Left ventricle myocardium superior (tissue), 1 donor: ENCODE measurements at places on chromosomes 2 and 18. TPM values are rescaled to one million over a fixed set of nuclear protein-coding genes. Genes with fewer than 3 reads are reported as not detected.

DNA sequence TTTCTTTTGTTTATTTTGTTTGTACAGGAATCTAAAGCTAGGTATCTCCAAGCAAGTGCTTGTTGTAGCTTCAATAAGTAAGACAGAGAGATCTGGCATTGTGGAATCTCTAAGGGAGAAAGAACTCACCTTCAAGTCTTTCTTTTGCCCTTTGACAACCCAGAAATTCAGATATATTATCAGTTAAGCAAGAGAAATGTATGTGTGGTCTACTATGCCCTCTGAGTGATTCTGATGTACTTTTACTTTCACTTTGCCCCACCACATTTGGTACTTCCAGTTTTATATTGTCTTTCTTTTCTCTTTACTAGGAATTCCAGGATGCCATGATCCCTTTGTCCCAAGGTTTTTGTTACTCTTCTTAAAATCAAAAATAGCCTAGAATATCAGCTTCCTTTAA lies 259.6 kb upstream of the PIK3C3 start:
- no peak for DNase-seq

DNA sequence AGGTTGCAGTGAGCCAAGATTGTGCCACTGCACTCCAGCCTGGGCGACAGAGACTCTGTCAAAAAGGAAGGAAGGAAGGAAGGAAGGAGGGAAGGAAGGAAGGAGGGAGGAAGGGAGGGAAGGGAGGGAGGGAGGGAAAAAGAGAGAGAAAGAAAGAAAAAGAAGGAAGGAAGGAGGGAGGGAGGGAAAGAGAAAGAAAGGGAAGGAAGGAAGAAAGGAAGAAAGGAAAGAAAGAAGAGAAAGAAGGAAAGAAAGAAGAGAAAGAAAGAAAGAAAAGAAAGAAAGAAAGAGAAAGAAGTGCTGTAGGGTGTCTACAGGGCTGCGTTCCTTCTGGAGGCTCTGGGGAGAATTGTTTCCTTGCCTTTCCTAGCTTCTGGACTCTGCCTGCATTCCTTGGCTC lies 22.5 kb upstream of the RAB11FIP5 start:
- no peak for DNase-seq

- DNase-seq = no peak
These were observed 46.9 kb upstream of the SPATS2L start for GRCh38 chr2:200259577-200259957.

GRCh38 chr2:187009483-187010239 lies 160.7 kb upstream of the ZSWIM2 start:
- no peak for DNase-seq

DNA sequence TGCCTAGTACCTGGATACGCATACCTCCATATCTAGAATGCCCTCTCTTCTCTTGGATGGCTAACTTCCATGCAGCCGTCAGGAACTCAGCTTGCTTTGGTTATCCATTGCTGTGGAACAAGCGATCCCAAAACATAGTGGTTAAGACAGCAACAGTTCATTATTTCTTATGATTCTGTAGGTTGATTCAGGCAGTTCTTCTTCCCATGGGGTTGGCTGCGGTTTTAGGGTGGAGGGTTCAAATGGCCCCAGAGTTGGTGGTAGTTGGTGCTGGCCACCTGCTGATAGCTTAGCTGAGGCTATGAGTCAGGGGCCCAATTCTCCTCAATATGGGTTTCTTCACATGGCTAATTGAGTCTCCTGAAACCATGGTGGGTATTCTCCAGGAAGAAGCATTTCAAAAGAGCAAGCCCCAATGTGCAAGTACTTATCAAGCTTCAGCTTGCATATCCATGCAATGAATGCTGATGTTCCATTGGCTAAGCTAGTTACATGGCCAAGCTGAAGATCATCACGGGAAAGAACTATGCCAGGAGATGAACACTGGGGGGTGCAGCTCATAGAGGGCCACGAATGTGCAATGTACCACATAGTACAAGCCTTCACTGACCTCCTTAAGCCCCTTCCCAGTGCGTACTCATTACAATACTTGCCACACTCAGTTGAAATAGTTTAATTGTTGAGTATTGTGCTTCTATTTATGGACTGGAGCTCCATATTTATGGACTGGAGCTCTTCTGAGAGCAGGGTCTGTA lies 10.0 kb upstream of the RHOB start:
- DNase-seq = no peak

DNA sequence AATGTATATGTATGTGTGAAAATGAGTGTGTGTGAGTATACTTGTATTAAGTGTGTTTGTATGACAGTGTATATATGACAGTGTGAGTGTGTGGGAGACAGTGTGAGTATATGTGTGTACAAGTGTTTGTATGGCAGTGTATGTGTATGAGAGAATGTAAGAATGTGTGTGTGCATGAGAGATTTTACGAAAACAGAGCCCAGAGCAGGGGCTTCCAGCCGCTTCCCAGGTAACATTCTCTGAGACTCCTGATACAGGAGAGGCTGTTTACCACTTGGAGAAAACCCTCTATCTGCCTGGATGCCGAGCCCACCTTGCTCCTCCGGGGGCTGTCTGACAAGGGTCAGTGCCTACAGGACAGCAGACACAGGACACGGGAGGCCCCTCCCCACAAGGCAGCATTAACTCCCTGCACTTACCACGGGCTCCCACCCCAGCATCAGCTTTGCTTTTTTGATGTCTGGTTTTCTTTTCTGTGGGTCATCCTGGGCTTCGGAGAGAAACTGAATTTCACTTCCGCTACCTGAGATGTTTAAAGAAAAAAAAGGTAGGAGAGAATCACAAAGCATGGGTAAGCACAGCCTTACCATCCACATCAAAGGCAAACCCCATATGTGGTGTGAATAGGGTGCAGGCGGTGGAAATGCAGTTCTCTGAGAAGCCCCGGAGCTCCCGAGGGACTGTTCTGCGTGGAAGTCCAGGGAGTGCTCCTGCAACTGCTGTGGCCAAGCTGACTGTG lies 97.6 kb downstream of the UXS1 start:
- no peak for DNase-seq

- no peak for DNase-seq
These were observed 22.0 kb downstream of the KCNF1 start for GRCh38 chr2:10933700-10934225.

DNA sequence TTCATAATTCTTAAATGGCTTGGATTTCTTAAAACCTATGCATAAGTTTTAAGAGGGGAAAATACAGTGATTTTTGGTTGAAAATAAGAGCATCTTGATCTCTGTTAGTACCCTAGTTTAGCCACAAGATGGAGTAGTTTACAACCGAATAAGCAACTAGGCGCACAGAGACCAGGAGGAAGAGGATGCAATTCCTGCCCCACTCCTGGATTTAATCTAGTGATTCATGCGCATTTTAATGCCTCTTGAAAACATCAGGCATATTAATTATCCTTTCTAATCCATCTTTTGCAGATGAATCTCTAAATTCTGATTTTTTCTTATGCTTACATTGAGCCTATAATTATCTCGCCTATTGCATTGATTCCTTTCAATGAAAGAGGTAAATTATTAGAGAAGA lies 76.7 kb downstream of the MRPS9 start:
- no peak for DNase-seq

DNA sequence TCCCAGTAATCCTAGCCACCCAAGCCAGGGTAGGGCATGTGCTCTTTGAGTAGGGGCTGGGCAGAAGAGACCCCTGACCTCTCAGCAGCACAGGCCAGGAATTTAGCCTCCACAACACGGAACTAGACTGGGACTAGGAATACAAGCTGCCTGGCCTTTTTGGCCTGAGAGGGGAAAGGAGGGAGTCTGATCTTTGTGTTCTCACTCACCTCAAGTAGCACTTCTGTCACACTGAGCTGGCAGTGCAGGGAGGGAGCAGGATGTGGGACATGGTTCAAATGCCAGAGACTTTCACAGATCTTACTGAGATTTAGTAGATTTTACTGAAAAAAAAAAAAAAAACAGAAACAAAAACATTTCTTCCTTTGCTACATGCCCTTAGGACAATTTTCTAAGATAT lies 395.2 kb downstream of the CMPK2 start:
- DNase-seq = no peak

DNA sequence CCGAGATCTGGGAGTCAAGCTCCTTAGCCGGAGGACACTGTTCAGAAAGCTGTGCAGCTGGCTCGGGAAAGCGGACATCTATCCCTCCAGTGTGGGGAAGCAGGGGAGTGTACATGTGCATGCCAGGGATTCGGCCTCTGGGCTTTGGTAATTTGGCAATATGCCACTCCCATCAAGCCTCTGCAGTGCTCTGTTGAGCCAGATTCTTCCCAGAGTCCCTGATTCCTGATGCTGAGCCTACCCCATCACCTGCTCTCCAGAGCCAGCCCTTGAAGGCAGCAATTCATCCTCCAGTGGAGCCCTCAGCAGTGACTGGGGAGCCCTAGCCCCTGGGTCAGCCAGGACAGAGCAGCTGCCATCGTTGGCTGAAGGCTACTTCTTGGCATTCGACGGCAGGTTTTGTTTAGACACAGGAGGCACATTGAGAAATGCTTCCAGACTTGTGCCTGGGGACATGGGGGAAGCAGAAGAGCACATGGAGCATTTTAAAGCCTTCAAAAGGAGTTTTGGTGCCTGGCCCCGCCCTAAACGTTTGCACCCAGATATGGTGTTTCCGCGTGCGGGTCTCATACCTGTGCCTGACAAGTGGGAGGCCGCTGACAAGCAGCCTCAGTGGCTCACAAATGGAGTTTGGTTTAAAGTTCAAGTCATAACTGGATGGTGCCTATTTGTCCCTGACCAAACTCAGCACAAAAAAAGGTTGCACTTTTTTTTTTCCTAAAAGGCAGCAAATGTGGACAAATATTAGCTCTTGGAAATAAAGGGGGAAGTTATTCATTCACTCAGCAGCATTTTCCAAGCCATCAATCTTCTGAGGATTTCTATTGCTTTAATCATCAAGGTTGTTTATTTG lies 272.8 kb downstream of the CYRIA start:
- no peak for DNase-seq

GRCh38 chr2:20012032-20012281 lies 511 bp downstream of the MATN3 start:
- DNase-seq = no peak

GRCh38 chr18:10685484-10685883 lies 159.7 kb downstream of the NAPG start:
- no peak for DNase-seq

- DNase-seq = no peak
These were observed 17.3 kb downstream of the NCK2 start for GRCh38 chr2:105761931-105762515.

DNA sequence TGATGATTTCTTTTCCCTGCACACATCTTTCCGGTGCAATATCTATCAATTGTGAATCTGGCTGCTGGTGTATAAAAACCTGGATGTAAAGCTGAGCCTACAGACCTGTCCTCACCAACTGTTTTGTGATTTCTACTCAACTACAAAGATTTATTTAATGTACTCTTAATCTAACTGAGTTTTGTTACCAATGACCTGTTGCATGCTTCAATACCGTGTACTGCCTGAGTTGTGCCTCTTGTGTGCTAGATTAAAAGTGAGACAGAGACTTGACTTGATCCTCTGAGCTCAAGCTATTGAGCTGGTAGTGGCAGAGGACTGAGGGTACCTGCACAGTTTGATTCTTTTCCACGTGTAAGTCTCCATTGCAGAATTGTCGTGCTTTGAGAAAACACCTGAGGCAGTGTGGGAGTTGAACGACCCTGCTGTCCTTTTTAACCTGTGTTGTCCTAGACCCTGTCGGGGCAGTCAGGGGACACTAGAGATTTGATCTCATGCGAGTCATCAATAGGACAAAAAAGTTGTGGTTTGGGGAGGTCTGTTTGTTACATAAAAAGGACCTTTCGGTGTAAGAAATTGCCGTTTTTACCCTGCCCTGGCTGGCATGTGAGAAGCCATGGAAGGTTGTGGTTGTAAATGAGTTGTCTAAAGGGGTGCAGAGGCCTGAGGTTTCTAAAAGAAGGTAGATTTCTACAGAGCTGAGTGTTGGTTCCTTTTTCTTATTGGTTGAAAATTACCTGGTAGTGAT lies 231.3 kb downstream of the ALPK2 start:
- DNase-seq = no peak

DNA sequence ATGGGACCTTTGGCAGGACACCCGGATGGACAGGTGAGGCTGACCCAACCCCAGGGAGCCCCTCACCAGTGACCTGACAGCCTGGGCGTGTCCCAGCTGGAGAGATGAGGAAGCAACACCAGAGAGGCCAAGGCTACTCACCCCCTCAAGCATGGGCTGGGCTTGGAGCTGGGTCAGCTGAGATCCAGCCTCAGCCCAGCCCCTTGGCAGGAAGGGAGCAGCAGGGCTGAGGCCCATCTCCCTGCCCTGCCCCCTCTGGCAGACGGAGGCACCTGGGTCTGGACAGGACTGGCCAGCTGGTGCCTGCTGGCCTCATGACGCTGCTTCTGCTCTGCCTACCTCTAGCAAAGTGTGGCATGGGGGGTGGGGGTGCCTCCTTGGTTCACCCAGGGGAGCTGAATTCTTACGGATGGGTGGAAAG lies 37.8 kb downstream of the HS6ST1 start:
- DNase-seq = peak; percentile 58

- no peak for DNase-seq
These were observed 169.6 kb downstream of the LRRTM1 start for GRCh38 chr2:80135001-80135400.

- no peak for DNase-seq
These were observed 83.9 kb downstream of the RAB31 start for GRCh38 chr18:9791991-9792390.

GRCh38 chr2:107108556-107108955 lies 222.6 kb upstream of the ST6GAL2 start:
- no peak for DNase-seq

- DNase-seq = no peak
These were observed 708 bp downstream of the ZNF24 start for GRCh38 chr18:35343488-35343935.

GRCh38 chr2:205012961-205013360 lies 467.7 kb downstream of the PARD3B start:
- DNase-seq = peak; percentile 28

LGALSL gene
- 5.8 TPM for total RNA-seq

KANSL1L gene
- total RNA-seq = 17.4 TPM

TNFAIP6 gene
- 2.4 TPM for total RNA-seq

UBR3 gene
- 127 TPM for total RNA-seq

SLC4A3 gene
- 456 TPM for total RNA-seq

APCDD1 gene
- total RNA-seq = 24.9 TPM

CHRNG gene
- not detected for total RNA-seq
